ENCODE measurements at places on chromosomes 3 and 15.

DNA sequence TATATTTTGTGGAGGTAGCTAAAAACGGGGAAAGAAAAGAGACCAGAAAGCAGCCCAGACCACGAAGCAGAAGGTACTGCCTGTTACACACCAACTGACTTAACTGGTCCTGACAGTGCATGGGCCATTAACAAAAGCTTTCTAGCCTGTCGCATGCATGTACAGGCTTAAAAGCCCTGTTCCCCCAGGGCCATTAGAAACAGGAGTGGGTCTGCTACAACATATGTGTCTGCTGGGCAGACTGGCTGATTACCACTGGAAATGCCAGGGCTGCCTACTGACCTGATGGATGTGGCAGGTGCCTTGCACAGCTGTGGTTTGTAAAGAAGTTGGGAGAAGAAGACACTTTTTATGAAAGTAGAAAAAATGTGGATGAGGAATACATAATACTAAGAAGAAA, 137.4 kb downstream of the GAP43 start:
- DNase-seq = no peak

- DNase-seq = no peak
Measured at GRCh38 chr15:29770796-29771195, 51.5 kb downstream of the TJP1 start.

GRCh38 chr3:117556646-117557407, 847.2 kb downstream of the TUSC7 start:
- DNase-seq = no peak

- DNase-seq = no peak
Measured at GRCh38 chr15:79524531-79524930, 92.4 kb downstream of the MINAR1 start.

DNA sequence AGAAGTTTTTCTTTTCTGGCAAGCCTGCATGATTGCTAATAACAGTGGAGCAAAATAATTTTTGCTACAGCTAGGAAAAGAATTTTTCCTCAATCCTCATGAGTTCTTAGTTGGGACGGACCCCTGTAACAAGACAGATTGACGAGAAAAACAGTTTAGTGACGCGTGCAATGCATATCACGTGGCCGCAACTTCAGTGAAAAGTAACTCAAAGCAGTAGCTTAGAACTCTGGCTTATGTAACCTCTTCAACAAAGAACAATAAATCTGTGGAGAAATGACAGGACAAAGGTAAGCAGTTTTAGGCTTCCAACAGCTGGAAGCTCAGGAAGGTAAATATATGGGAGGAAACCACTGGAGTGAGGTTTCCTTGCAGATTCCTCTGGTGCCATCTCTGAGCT, 19.7 kb downstream of the FAM107A start:
- no peak for DNase-seq

DNA sequence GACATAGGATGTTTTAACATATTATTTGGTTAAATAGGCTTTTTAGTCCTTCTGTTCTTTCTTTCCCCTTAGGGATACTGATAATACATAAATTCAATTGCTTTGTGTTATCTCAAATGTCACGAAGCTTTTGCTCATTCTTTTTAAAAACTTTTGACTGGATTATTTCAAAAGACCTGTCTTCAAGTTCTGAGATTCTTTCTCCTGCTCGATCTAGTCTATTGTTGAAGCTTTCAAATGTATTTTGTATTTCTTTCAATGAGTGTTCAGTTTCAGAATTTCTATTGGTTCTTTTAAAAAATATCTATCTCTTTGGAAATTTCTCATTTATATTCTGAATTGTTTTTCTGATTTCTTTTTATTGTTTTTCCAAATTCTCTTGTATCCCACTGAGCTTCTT, 16.9 kb downstream of the IL20RB start:
- no peak for DNase-seq

GRCh38 chr3:27319847-27320526, 49.2 kb downstream of the NEK10 start:
- no peak for DNase-seq

- no peak for DNase-seq
Measured at GRCh38 chr3:27095553-27096222, 273.5 kb downstream of the NEK10 start.

GRCh38 chr3:115704661-115705338, 81.5 kb downstream of the GAP43 start:
- DNase-seq = no peak

- no peak for DNase-seq
Measured at GRCh38 chr3:128702391-128702790, 23.6 kb upstream of the RAB7A start.

- no peak for DNase-seq
Measured at GRCh38 chr15:51577636-51578304, 44.8 kb downstream of the DMXL2 start.

DNA sequence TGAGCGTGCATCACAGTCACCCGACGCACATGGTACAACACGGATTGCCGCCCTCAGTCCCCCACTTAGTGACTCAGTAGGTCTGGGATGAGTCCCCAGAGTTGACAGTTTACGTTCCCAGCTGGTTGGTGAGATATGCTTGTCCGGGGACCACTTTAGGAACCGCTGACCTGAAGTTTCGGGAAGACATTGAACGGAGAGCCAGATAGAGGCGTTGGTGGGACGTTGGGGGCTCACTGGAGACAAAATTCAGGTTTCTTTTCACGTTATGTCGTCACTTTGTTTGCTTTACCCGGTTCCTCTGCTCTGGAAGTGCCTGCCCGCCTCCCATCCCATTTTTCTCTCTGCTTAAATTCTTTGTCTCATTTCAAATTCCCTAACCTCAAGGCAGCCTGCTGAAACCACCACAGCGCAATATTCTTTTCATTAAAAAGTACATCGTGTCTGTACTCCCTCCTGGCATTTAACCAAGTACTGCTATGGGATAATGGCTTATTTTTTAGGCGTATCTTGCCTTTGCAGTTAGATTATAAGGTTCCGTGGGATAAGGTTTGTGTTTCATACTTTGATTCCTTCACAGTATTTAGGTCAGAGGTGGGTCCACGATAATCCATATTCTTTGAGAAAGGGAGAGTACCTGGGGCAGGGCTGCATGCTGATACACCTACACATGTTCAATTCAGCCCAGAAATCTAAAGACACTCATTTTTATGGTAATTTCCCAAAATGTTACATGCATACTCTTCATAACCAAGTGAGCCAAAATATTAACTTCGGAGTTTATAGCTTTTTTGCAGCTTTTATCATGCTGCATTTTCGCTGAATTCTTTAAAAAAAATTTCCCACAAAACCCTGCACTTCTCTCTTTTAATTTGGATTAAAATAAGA, 921 bp downstream of the LMLN start:
- DNase-seq = no peak

DNA sequence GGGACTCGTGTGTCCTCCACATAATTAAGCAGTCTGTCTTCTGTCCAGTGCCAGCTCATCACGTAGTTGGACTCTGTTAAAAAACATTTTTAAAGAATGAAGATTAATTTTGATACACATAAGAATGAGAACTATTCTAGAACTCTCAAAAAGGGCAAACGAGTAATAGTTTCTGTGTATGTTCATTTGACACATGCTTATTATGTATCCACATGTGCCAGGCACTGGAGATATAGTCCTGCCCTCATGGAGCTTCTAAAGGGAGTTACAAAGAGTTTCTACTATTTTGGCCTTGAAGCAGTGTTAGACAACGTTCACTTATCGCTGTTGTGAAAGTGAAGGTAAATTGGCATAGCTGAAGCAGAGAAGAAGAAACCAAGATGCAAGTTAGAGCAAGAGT, 326.7 kb upstream of the CTDSPL start:
- DNase-seq = no peak

DNA sequence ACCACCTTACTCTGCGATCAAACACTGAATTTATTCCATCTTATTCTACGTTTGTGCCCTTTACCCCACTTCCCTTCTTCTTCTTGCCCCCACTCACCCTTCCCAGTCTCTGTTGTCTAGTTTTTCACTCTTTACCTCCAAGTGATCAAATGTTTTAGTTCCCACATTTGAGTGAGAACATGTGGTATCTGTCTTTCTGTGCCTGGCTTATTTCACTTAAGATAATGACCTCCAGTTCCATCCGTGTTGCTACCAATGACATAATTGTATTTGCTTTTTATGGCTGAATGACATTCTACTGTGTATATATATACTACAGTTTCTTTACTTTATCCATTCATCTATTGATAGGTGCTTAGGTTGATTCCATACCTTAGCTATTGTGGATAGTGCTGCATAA, 78.8 kb downstream of the PDCD6IP start:
- no peak for DNase-seq

GRCh38 chr3:146125951-146126350, 35.0 kb downstream of the PLOD2 start:
- no peak for DNase-seq

GRCh38 chr15:75061272-75061671, 37.9 kb downstream of the PPCDC start:
- no peak for DNase-seq

- peak; percentile 74 for DNase-seq
Measured at GRCh38 chr15:41493205-41493901, at the start of gene ITPKA. ITPKA (plus strand) TSS chr15:41493874; CDS start chr15:41493928, 54 bp downstream.

DNA sequence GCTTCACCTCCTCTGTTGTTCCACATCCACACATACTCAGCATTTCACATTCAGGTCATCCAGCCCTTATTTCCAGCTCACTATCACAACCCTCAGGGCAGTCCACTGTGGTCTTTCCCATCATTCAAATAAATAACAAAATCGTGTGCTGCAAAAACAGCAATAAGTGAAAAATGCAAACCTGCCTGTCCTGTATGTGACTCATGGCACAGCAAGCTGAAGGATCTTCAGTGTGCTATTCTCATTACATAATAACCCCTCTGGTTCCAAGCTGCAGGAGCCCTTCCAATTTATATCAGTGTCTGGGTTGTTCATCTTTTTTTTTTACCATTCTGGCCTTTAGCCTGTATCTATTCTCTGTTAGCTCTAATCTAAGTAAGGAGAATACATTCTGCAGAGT, 185.3 kb upstream of the UBE2E2 start:
- no peak for DNase-seq
